Central memory CD8-positive, alpha-beta T cell (primary cell): ENCODE measurements at places on chromosomes 6 and 20.
A peak's percentile ranks its signal among the peaks of the same experiment; 100 is the strongest.

- no peaks in the 10 kb centered on the region for H3K36me3 ChIP-seq
- DNase-seq: no peak
- H3K4me1 ChIP-seq: no peaks in the 10 kb centered on the region
- H3K27me3 ChIP-seq: no peaks in the 10 kb centered on the region
- no peak overlapping the region for H3K27ac ChIP-seq
These were observed 23.1 kb upstream of the LAMP5 start for GRCh38 chr20:9491324-9491723.

DNA sequence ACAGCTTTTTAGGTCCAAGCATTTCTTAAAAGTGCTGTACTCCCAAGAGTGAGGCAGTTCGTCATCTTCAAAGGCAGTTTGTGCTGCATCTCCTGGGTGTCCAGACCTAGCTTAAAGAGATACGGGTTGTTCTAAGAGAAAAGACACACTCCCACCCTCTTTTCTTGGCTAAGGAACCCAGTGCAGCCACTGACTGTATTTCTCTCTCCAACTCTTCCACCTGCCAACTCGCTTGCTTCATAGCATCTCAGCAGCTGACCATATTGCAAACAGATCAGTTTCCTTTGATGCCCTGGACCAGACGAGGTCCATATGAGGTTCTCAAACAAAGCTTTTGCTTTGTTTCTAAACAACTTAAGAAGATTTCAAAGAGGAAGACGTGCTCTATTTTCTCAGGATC, 101.1 kb downstream of the ISM1 start:
- no peak overlapping the region for H3K4me3 ChIP-seq
- H3K27ac ChIP-seq: no peak overlapping the region
- H3K36me3 ChIP-seq: no peaks in the 10 kb centered on the region
- peaks cover 26% of the 10 kb centered on the region for H3K27me3 ChIP-seq

DNA sequence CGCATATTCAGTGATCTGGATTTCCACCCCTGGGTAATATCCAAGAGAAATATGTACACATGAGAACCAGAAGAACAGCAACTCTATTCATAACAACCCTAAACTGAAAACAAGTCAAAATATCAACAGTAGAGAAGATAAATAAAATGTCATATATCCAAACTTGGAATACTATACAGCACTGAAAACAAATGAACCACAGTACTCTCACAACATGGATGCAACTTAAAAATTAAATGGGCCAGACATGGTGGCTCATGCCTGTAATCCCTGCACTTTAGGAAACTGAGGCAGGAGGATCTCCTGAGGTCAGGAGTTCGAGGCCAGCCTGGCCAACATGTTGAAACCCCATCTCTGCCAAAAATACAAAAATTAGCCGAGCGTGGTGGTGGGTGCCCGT, 16.5 kb upstream of the ATXN1 start:
- H3K4me3 ChIP-seq: no peak overlapping the region
- no peaks in the 10 kb centered on the region for H3K27me3 ChIP-seq
- DNase-seq: no peak
- H3K36me3 ChIP-seq: no peaks in the 10 kb centered on the region
- no peaks in the 10 kb centered on the region for H3K4me1 ChIP-seq
- no peak overlapping the region for H3K27ac ChIP-seq

DNA sequence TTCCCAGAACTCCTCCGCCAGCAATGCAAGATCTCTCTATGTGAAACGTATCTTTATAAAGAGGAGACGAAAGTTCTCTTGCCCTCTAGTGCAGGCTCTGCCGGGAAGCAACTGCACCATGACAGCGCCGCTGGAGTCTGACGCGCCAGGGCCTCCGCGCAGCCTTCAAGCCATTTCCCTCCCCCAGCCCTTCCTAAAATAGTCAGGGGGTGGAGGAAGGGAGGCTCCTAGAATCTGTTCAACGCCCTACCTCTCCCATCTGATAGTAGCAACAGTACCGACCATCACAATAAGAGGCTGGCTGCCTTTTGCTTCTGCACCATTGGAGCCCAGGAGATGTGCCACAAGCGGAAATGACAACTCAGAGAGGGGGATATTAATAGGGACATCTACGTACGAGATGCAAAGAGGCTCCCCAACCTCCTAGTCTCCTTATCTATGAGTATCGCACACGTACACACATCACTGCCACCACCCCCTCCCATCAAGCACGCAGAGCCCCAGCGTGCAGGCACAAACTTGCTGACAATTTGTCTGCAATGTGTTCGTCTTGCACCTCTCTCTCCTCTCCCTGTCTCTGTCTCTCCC, 1.0 kb downstream of the SYNE1 start:
- H3K36me3 ChIP-seq: peaks cover 21% of the 10 kb centered on the region
- H3K4me1 ChIP-seq: peaks cover 60% of the 10 kb centered on the region
- H3K27me3 ChIP-seq: no peaks in the 10 kb centered on the region
- peak overlapping the region; percentile 95 for H3K4me3 ChIP-seq

GRCh38 chr6:150673720-150674346, 74.1 kb downstream of the PLEKHG1 start:
- no peak overlapping the region for H3K27ac ChIP-seq
- no peaks in the 10 kb centered on the region for H3K27me3 ChIP-seq
- H3K4me1 ChIP-seq: no peaks in the 10 kb centered on the region
- peaks cover 2% of the 10 kb centered on the region for H3K36me3 ChIP-seq
- H3K4me3 ChIP-seq: no peak overlapping the region

DNA sequence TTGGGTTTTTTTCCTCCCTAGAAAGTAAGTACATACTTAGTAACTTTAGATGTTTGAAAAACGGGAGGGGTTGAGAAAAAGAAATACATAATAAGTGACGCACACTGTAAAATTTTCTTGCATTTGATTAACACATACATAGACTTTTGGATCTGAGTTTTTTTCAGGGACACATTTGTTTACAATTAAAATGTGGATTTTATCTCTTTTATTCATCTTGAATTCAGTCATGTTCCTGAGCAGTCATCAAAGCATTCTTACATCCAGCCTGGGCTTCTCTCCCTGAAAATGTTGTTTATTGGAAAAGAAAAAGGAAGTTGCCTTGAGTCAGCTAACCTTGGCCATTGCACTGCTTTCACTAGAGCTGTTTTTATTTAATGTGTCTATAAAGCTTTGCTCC, 8.7 kb upstream of the RPP40 start:
- H3K4me1 ChIP-seq: no peaks in the 10 kb centered on the region
- H3K27me3 ChIP-seq: peaks cover 10% of the 10 kb centered on the region
- no peak overlapping the region for H3K27ac ChIP-seq
- H3K4me3 ChIP-seq: no peak overlapping the region
- no peaks in the 10 kb centered on the region for H3K36me3 ChIP-seq
- DNase-seq: no peak

DNA sequence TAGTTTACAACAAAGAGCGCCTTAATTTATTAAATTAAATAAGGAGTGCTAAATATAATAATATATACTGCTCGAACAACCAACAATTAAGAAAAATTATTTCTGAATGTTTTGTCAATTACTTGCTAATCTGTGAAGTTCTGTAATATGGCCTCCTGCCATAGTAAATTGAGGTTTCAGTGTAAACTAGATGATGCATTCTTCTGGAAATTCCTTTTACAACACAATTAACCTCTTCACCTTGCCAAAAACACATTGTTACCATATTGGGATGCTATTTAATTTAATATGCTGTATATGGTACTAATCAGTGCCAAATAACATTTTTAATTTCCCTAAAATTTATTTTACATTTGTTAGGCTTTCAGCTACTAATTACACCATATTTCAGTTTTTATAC, 808.4 kb upstream of the CITED2 start:
- peaks cover 2% of the 10 kb centered on the region for H3K36me3 ChIP-seq
- peaks cover 8% of the 10 kb centered on the region for H3K27me3 ChIP-seq
- no peak overlapping the region for H3K27ac ChIP-seq
- H3K4me3 ChIP-seq: no peak overlapping the region

DNA sequence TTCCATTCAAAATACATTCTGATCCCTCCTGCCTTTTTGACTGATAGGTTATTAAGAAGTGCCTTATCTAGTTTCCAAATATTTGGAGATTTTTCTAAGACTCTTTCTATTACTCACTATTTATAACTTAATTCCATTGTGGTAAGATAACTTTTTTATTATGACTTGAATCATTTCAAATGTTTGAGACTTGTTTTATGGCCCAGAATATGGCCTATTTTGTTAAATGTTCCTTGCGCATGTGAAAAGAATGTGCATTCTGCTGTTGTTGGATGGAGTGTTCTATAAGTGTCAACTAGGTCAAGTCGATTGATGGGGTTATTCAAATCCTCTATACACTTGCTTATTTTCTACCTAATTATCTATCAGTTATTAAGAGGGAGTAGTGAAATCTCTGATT, 13.1 kb upstream of the TCP11 start:
- H3K4me3 ChIP-seq: no peak overlapping the region
- no peaks in the 10 kb centered on the region for H3K4me1 ChIP-seq
- no peaks in the 10 kb centered on the region for H3K36me3 ChIP-seq
- H3K27me3 ChIP-seq: peaks cover 12% of the 10 kb centered on the region
- H3K27ac ChIP-seq: no peak overlapping the region

- H3K4me3 ChIP-seq: no peak overlapping the region
- peaks cover 2% of the 10 kb centered on the region for H3K36me3 ChIP-seq
- H3K27ac ChIP-seq: peak overlapping the region; percentile 83
- DNase-seq: peak; percentile 58
These were observed 168.6 kb upstream of the GGTLC1 start for GRCh38 chr20:24157213-24157612.

- peaks cover 74% of the 10 kb centered on the region for H3K4me1 ChIP-seq
- H3K4me3 ChIP-seq: peak overlapping the region; percentile 32
- no peaks in the 10 kb centered on the region for H3K27me3 ChIP-seq
- DNase-seq: no peak
- H3K36me3 ChIP-seq: peaks cover 10% of the 10 kb centered on the region
These were observed 58.6 kb downstream of the NOL4L start for GRCh38 chr20:32526541-32526940.

GRCh38 chr20:51373713-51374455, 168.6 kb downstream of the NFATC2 start:
- H3K27ac ChIP-seq: peak overlapping the region; percentile 79
- H3K27me3 ChIP-seq: no peaks in the 10 kb centered on the region
- peaks cover 14% of the 10 kb centered on the region for H3K4me1 ChIP-seq
- DNase-seq: no peak
- peaks cover 9% of the 10 kb centered on the region for H3K36me3 ChIP-seq

DNA sequence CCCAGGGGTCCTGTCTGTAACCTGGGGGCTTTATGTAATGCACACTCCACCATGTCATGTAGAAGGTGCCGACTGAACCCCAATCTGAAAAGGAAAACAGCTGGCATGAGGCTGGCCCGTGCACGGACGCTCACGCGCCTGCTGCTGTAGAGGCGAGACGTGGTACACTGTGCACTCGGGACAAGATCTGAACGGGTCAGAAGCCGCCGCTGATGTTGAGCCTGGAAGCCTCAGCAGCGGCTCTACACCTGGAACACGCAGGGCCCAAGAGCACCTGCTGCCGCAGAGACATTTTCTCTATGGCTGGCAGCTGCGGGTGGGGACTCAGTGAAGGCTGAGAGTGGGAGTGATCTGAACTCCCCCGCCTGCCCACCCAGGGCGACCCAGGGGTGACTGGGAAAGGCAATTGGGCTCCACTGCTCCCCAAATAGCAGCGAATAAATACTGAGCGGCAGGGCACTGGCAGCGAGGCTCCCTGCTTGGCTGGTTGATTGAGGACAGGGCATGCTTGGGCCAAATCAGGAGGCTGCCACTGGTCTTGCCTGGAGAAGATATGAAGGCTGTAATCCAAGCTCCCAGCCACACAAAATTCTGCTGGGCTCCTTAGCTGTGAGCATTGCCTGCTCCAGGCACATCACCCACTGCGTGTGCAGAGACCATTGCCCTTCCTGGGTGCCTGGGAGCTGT, 2.5 kb upstream of the OGFR start:
- H3K27me3 ChIP-seq: no peaks in the 10 kb centered on the region
- no peak overlapping the region for H3K27ac ChIP-seq
- H3K4me3 ChIP-seq: no peak overlapping the region
- no peak for DNase-seq
